ENCODE measurements at places on chromosomes 4 and X.

GRCh38 chr4:108540536-108540935, 79.8 kb upstream of the RPL34 start:
- no peak for DNase-seq

DNA sequence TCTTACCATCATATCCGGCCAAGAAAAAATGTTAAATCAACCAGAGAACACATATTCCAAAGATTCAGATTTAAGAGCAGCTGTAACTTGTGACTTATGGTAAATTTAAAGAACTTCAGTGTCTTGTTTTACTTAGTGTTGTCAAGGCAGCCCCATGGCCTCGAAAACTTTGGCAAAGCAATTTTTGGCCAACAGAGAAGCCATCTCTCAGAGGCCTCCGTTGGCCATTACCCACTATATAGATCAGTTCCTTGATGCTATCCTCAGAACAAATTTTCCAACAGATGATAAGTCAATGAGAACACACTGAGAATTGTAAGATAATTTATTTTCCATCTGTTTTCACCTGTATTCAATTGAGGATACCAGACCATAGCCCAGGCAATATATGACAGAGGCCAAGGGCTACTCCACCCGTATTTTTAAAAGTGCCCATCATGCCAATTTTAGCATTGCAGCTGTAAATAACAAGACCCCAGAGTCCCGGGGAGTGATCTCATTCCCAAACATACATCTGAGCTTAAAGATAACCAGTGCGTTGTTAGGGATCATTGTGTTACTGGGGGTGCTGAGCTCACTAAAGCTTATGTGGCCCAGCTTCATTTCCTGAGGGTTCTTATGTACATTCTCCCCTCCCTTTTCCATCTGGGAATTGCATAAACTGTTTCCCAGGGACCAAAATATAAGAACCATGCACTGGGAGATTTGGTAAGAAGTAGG, 50.0 kb upstream of the PDHA1 start:
- DNase-seq, result no peak

DNA sequence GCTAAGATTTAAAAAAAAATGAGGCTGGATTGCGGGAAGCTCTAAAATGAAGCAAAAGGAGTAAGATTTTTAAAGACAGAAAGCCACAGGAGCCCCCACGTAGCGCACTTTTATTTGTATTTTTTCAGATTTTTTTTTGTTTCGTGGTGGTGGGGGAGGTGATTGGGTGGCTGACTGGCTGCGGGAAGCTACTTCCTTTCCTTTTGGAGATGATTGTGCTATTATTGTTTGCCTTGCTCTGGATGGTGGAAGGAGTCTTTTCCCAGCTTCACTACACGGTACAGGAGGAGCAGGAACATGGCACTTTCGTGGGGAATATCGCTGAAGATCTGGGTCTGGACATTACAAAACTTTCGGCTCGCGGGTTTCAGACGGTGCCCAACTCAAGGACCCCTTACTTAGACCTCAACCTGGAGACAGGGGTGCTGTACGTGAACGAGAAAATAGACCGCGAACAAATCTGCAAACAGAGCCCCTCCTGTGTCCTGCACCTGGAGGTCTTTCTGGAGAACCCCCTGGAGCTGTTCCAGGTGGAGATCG, 908 bp downstream of the PCDH10 start:
- DNase-seq, result no peak

- DNase-seq, result no peak
These were observed 15.5 kb downstream of the P2RY8 start for GRCh38 chrX:1521459-1521956.

- no peak for DNase-seq
These were observed 35.0 kb upstream of the BMPR1B start for GRCh38 chr4:94722748-94723147.

DNA sequence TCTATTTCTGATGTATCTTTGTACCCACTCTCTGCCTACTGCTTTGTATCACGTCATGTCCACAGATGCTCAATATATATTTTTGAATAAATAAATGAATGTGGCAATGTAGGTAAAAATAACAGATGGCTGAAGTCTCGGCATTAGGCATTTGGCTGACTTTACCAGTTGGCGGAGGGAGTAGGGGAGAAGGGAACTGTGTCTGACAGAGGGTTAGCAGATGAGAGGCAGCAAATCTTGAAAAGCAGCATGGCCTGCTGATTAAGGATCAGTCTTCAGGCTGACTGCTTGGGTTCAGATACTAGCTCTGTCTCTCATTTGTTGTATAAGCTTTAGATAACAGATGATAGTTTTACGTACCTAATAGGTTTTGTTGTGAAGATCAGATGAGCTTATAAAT, 31.9 kb upstream of the RASGEF1B start:
- no peak for DNase-seq

DNA sequence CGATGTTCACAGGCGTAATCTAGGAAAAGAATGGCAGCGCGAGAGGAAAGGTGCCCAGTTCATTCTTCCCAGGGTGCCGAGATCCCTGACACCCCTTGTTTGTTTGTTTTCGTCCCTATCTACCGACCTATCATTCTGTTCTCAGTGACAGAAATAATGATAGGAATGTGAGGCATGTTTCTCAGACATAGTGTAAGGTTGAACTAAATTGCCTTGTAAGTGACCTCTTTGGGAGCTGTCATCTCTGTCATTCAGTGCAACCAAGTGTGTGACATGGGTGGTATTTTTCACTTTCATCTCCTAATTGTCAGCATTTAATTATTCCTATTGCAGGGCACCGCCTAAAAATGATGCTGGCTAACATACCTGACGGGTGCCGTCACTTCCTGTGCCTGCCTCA, 24.4 kb downstream of the CLDN22 start:
- no peak for DNase-seq

DNA sequence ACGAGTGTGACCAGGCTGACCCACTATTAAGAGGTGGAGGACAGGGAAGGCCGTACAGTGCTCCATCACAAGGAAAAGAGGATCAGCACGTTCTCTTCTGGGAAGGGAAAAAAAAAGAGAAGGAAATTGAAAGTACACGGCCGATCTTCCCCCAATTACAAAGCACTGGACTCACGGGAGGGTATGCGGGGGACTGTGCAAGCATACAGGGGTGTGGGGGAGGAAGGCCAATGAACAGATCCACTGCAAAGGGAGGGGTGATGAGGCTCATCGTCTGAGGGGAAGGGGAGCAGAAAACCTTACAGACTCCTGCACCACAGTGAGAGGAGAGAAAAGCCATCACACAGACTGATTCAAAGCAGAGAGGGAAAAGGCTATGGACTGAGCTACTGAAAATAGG, 1.1 kb downstream of the ELK1 start:
- DNase-seq, result no peak

- no peak for DNase-seq
These were observed 215.5 kb downstream of the GPAT3 start for GRCh38 chr4:83751336-83751949.

GRCh38 chr4:100017637-100018310, 67.7 kb upstream of the H2AZ1 start:
- no peak for DNase-seq

- DNase-seq, result no peak
These were observed 325.6 kb downstream of the CAMK2D start for GRCh38 chr4:113435893-113436292.

- DNase-seq, result no peak
These were observed 244.5 kb upstream of the PITX2 start for GRCh38 chr4:110867251-110867960.

DNA sequence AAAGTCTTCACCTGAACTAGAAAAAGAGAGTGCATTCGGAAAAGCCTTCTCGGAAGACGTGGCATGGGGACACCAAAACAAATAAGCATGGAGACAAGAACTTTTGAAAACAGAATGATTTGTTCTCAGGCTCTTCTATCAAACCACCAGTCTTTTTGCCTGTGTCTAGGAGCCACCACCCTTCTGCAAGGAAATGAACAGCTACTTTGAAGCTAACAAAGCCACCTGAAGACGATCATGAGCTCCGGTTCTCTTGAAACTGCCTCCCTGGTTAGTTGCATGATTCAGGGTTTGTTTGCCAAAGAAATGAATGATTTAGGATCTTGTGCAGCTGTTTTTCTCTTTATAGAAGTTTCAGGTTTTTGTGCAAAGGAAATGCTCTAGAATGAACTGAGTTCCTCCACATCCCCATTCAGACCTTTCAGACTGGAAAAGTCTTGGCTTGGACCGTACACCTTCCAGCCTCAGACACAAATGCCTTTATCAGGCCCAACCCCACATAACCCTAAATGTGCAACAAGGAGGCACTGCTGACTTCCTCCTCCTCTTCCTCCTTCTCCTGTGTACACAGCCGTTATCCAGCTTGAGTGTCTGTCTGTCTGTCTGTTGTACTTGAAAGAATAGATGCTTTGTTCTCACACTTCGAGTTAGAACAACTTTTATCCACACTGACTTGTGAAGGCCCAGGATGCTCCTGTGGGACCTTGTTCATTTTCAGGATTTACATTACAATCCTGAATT, 334.8 kb upstream of the KLF3 start:
- DNase-seq, result no peak

- DNase-seq, result no peak
These were observed 4.9 kb upstream of the ASB11 start for GRCh38 chrX:15320297-15320696.

DNA sequence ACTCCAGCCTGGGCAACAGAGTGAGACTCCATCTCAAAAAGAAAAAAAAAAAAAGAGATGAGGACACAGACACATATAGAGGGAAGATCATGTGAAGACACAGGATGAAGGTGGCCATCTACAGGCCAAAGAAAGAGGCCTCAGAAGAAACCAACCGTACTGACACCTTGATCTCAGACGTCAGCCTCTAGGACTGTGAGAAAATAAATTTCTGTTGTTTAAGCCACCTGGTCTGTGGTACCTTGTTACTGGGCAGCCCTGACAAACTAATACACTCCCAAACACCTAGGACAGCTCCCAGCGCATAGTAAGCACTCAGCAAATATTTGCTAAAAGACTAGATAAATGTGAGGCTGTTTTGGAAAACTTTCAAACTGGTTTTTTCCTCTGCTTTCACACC, 59.2 kb upstream of the SMIM10 start:
- DNase-seq, result no peak

GRCh38 chr4:78459327-78459726, 92.2 kb upstream of the ANXA3 start:
- DNase-seq, result no peak

DNA sequence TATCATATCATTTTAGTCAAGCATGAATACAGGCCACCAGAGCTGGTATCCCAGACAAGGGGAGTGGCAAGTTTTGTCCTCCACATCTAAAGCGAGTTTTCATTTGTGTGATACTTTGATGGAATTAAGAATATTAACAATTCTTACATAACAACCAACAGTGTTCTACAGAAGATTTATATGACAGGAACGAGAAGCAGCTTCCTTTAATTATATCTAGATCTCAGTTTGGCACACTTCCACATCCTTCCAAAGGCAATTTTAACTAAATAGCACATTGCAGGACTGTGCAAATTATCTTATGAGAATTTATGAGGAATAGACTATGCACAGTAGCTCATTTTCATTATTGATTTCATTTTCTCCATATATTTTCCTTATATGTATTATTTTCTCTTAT, 121.2 kb upstream of the GUCY1A1 start:
- DNase-seq, result no peak

- DNase-seq, result no peak
These were observed 14.7 kb upstream of the ANXA5 start for GRCh38 chr4:121711263-121712000.

DNA sequence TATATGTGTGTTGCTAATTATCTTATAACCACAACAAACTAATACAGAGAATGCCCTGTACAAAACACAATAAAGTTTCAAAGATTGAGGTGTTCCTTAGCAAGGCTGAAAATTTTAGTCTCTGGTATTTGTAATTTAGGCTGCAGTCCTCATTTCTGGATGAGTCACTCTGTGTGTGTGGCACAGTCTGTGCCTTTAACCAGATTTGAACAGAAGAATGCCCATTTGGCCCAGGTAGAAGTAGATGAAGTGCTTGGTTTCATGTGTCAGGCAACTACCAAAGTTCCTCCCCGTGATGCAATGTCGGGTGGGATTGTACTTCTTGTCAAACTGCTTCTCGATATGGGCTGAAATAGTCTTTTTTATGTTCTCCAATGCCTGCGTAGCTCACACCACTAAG, 91.6 kb upstream of the H2AZ1 start:
- DNase-seq, result no peak

DNA sequence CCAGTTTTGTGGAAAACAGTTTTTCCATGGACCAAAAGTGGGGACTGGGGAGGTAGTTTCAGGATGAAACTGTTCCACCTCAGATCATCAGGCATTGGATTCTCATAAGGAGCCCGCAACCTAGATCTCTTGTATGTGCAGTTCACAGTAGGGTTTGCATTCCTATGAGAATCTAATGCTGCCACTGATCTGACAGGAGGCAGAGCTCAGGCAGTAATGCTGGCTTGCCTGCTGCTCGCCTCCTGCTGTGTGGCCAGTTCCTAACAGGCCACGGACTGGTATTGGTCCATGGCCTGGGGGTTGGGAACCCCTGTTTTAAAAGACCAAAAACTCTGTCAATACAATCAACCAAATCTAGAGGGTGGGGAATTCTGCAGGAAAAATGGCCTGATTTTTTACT, 100.0 kb upstream of the EOLA2 start:
- DNase-seq, result no peak

All from NCI-H748 treated with DMSO at 0.1 percent for 48 hours (cell line).